ENCODE measurements at places on chromosomes 16 and 17.

GRCh38 chr16:11178424-11178823 lies 77.6 kb downstream of the SOCS1 start:
- DNase-seq: no peak

DNA sequence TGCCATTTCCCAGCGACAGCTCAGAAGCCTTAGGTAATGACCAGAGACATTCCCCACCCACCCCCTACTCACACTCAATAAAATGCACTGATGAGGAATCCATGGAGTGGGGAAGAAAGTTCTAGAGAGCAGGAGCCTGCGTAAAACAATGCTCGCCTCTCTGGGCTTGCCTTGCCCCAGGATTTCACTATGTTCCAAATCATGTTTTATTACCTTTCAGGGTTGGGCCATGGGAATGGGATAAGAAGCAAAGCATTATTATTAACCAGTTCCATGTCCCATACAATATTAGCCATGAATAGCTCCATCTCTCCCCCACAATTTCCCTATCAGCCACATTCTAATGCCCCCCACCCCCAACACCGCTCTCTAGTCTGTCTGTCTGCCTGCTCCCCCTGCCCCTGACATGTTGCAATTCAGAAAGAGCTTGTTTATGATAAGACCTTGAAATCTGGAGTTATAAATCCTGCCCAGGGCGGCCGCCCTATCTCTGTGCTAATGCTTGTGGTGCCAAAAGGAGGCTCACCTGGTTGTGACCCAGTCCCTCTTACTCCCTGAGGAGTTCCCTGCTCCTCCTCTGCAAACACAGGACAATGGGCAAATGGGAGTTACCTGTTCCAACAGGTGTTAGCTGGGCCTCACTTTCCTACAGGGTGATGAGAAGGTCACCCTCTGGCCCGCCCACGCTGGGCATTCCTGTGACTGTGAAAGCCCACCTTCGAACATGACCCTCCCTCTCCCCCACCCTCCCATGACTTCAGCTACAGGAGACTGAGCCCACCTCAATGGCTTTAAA lies 28.0 kb upstream of the DDX52 start:
- DNase-seq: no peak

GRCh38 chr16:52544703-52545102 lies 2.2 kb downstream of the TOX3 start:
- DNase-seq: no peak

DNA sequence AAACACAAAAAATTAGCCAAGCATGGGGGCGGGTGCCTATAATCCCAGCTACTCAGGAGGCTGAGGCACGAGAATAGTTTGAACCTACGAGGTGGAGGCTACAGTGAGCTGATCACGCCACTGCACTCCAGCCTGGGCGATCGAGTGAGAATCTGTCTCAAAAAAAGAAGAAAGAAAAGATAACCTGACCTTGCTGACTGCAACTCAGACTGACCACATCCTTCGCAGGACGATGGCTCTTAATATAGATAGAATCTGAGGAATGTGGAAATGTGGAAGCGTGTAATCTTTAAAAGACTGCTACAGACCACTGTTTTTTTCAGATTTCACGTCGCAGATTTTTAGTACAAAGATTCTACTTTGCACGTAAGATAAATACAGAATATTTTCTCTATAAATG lies 37.8 kb downstream of the KLHDC4 start:
- peak; percentile 26 for DNase-seq

All from mesenchymal stem cell (in vitro differentiated cells and primary cell).